ENCODE measurements at places on chromosomes 13 and 19. TPM values are rescaled to one million over a fixed set of nuclear protein-coding genes. Genes with fewer than 3 reads are reported as not detected.

DNA sequence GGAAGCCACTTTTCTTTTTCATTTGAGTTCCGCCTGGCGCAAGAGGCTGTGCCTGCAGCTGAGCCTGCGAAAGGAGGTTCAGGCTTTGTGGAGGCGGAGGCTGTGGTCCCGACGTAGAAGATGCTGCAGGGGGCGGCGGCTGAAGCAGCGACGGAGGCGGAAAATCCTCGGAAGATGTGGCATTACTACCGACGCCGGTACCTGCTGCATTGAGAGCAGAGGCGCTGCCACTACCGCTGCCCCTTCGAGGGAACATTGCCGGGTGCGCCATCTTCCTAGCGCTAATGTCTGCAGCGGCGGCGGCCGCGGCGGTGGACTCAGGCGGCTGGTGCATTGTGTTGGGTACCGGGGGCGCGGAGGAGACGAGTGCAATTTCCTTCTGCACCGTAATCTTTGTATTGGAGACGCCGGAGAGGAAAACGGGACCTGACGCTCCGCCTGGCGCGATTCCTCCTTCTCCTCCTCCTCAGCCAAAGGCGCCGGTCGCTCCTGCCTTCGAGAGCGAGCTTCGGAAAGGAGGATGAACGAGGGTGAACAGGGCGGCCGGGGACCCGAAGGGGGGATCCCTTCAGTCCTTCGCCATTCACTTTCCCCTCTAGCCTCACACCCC, at the start of gene TSC22D1:
TSS of gene TSC22D1 (minus strand) at position 590 of the 610 bp plus-strand sequence. CDS start at position 334, 256 bp downstream.
- H3K4me3 ChIP-seq = peak within 1 kb of the TSS; percentile 92
- H3K27ac ChIP-seq = peak within 1 kb of the TSS; percentile 88
- H3K4me1 ChIP-seq = peaks cover 40% of the 10 kb centered on the region
- peaks cover 12% of the 10 kb centered on the region for H3K36me3 ChIP-seq
- DNase-seq = peak; percentile 23

- H3K36me3 ChIP-seq = no peaks in the 10 kb centered on the region
- H3K27ac ChIP-seq = no peak overlapping the region
- no peak for DNase-seq
- peaks cover 28% of the 10 kb centered on the region for H3K27me3 ChIP-seq
Measured at GRCh38 chr19:14063105-14063504, 1.2 kb upstream of the PALM3 start.

GRCh38 chr13:37076818-37077217, 17.3 kb upstream of the SUPT20H start:
- DNase-seq = no peak
- H3K36me3 ChIP-seq = no peaks in the 10 kb centered on the region
- H3K27me3 ChIP-seq = peaks cover 13% of the 10 kb centered on the region
- H3K4me3 ChIP-seq = no peak overlapping the region
- H3K27ac ChIP-seq = no peak overlapping the region
- no peaks in the 10 kb centered on the region for H3K4me1 ChIP-seq

GRCh38 chr13:37070145-37070695, 10.7 kb upstream of the SUPT20H start:
- H3K27me3 ChIP-seq = peaks cover 10% of the 10 kb centered on the region
- no peaks in the 10 kb centered on the region for H3K36me3 ChIP-seq
- H3K27ac ChIP-seq = no peak overlapping the region
- no peak overlapping the region for H3K4me3 ChIP-seq
- H3K4me1 ChIP-seq = no peaks in the 10 kb centered on the region

GRCh38 chr13:94706101-94706842, 6.1 kb downstream of the SOX21 start:
- H3K4me3 ChIP-seq = no peak overlapping the region
- peaks cover 10% of the 10 kb centered on the region for H3K4me1 ChIP-seq
- no peak for DNase-seq
- peak overlapping the region; percentile 49 for H3K27ac ChIP-seq
- peaks cover 87% of the 10 kb centered on the region for H3K27me3 ChIP-seq

DNA sequence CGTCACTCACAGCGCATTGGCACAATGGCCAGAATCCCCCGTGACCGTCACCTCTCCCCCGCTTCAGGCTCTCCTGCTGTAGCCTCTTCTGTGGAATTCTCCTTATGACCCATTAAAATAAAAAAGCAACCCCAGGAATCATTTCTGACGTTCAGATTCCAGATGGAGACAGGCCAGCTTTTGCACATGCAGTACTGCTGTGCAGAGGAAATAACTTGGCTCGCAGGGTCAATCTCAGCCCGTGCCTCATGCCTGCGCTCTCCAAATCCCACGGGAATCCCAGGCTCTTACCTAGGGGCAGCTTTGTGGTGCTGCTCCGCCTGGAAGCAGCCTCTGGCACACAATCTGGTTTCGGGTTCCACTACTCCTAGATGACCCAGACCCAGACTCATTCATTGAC, 32.7 kb upstream of the SOX1 start:
- no peak overlapping the region for H3K27ac ChIP-seq
- no peaks in the 10 kb centered on the region for H3K4me1 ChIP-seq
- no peak for DNase-seq
- H3K36me3 ChIP-seq = no peaks in the 10 kb centered on the region

DNA sequence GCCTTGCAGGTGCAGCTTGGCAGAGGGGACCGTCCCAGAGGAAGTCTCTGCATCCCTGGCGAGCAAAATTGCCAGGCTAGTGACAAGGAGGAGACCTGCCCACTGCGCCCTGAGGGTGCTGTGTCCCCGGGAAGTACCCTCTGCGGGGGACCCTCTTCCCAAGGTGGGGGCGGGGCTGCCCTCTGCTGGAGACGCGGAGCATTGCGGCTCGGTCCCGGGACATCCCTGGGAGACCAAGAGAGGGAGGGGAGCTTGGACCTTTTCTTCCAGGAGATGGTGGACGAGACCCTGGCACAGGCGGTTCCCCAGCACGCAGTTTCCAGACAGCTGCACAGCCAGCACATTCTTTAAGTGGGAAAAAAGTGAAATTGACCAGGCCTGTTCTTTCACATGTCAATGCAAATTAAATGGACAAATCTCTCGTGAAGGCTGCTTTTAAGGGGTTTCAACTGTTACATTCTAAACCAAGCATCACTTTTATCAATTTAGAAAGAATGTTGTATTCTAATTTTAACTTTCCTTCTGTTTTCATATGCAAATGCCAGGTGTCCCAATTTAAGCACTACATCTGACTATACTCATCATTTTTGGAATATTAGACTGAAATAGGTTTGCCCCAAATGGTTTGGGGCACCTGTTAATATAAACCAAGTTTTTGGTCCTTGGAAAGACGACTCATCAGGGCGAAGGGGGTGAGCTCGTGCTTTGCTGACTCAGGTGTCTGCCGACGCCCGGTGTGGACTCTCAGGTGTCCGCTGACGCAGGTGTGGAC, 60.7 kb downstream of the MCF2L start:
- peaks cover 2% of the 10 kb centered on the region for H3K27me3 ChIP-seq
- no peak for DNase-seq
- H3K36me3 ChIP-seq = no peaks in the 10 kb centered on the region
- H3K4me3 ChIP-seq = no peak overlapping the region
- H3K27ac ChIP-seq = no peak overlapping the region

The KLK10 gene
- not detected for total RNA-seq

The GAPDHS gene
- not detected for total RNA-seq

The TMEM150B gene
- 0.71 TPM for total RNA-seq

- no peak overlapping the region for H3K27ac ChIP-seq
- peaks cover 16% of the 10 kb centered on the region for H3K4me1 ChIP-seq
- DNase-seq = no peak
Measured at GRCh38 chr19:10583036-10583776, 3.9 kb downstream of the AP1M2 start.

The LYPD5 gene
- 0.29 TPM for total RNA-seq

The PET100 gene
- total RNA-seq = 93.4 TPM

DNA sequence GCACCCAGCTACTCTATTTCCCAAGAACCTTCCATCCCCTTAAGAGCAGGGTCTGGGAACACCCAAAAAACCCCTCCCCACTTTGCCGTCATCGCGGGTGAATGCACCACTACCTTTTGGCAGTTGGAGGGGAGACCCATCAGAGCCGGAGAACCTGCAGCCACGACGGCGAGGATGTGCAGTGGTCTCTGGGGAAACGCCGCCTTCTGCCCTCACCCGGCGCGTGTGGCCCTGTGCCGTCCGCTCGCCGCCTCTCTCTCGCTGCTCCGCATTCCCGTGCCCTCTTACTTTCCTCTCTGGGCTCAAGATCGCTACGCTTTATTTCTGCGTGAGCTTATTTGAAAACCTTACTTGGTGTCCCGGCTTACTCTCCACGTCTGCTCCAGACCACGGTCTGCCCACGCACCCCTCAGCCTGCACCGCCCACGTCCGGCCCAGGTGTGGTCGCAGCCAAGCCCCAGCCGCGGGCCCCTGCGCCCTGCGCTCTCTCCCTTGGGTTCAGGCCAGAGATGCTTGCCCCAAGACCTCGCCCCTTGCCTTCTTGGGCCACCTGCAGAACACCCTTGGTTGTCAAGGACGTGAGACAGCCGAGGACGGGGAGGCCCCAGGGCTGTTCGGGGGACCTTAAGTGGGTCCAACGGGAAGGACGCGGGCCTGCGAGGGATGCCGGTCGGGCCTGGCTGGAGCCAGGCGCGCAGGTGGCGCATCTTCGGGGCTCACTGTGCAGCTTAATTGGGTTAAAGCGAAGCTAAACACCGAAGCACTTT, 2.0 kb upstream of the MAB21L1 start:
- H3K4me1 ChIP-seq = peaks cover 30% of the 10 kb centered on the region
- H3K27ac ChIP-seq = no peak overlapping the region
- H3K36me3 ChIP-seq = peaks cover 4% of the 10 kb centered on the region

- H3K4me1 ChIP-seq = no peaks in the 10 kb centered on the region
- no peak overlapping the region for H3K4me3 ChIP-seq
- no peaks in the 10 kb centered on the region for H3K36me3 ChIP-seq
Measured at GRCh38 chr19:5313307-5313706, 27.3 kb downstream of the PTPRS start.

- H3K4me1 ChIP-seq = no peaks in the 10 kb centered on the region
- no peak overlapping the region for H3K4me3 ChIP-seq
- peaks cover 1% of the 10 kb centered on the region for H3K27me3 ChIP-seq
- H3K27ac ChIP-seq = no peak overlapping the region
- DNase-seq = peak; percentile 34
Measured at GRCh38 chr19:52237771-52238400, 31.5 kb upstream of the ZNF766 start.

- H3K4me1 ChIP-seq = no peaks in the 10 kb centered on the region
- no peak for DNase-seq
- no peak overlapping the region for H3K4me3 ChIP-seq
- H3K36me3 ChIP-seq = peaks cover 24% of the 10 kb centered on the region
- H3K27ac ChIP-seq = no peak overlapping the region
- no peaks in the 10 kb centered on the region for H3K27me3 ChIP-seq
Measured at GRCh38 chr13:52428295-52428694, 22.1 kb downstream of the VPS36 start.

The AMER2 gene
- not detected for total RNA-seq

GRCh38 chr19:44807162-44807561, 1.7 kb upstream of the BCAM start:
- no peak overlapping the region for H3K27ac ChIP-seq
- peaks cover 28% of the 10 kb centered on the region for H3K27me3 ChIP-seq

GRCh38 chr19:35257113-35257461, 8.3 kb downstream of the LSR start:
- no peaks in the 10 kb centered on the region for H3K36me3 ChIP-seq
- H3K27me3 ChIP-seq = no peaks in the 10 kb centered on the region
- no peaks in the 10 kb centered on the region for H3K4me1 ChIP-seq
- no peak overlapping the region for H3K4me3 ChIP-seq
- DNase-seq = no peak
- H3K27ac ChIP-seq = no peak overlapping the region

DNA sequence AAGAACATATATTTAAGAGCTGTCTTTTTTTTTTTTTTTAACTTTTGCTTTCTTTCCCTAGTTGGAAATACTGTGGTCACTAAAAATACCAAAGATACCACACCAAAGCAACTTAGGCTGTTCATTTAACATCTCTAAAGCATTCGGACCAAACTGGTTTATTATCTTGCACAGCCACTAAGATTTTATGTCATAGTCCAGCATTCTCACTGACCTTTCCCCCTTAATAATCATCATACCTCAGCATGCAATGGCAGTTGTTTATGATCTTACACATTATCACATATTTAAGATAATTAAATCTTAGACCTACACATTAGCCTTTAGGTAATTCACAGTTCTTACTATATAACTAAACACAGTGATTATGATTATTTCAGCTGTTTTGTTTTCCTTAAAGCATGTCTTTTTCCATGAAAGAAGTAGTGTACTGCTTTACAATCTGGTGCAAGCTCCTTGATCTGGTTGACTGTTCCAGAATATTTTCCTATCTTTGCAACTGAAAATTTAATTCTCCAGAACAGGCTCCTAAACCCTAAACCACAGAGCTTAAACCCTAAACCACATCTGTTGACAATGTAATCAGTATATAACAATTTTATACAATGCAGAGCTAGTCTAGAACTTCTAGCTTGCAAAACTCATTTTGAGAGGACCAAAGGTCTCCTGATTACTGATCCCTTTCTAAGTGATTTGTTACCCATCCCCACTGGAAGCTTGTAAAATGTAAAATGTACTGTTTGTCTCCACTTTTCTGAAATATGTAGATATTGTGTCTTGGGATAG, 74.2 kb downstream of the CDK8 start:
- H3K4me3 ChIP-seq = no peak overlapping the region
- no peaks in the 10 kb centered on the region for H3K27me3 ChIP-seq
- DNase-seq = no peak
- no peak overlapping the region for H3K27ac ChIP-seq

The ZNF649 gene
- 12.3 TPM for total RNA-seq

DNA sequence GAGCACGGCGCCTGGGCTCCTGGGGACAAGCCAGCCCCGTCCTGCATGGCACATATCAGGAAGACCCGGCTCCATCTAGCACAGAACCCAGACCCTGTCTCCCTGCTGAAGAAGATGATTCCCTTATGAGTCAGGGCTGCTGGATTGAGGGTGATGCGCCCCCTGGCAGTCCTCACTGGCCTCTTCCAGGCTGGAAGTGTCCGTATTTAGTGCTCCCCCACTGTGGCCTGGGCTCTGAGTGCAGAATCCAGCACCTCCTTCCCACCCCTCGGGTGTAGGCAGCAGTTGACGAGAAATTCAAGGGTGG, 14.9 kb downstream of the COMP start:
- DNase-seq = no peak
- H3K4me3 ChIP-seq = no peak overlapping the region
- H3K27me3 ChIP-seq = peaks cover 3% of the 10 kb centered on the region
- no peaks in the 10 kb centered on the region for H3K4me1 ChIP-seq

DNA sequence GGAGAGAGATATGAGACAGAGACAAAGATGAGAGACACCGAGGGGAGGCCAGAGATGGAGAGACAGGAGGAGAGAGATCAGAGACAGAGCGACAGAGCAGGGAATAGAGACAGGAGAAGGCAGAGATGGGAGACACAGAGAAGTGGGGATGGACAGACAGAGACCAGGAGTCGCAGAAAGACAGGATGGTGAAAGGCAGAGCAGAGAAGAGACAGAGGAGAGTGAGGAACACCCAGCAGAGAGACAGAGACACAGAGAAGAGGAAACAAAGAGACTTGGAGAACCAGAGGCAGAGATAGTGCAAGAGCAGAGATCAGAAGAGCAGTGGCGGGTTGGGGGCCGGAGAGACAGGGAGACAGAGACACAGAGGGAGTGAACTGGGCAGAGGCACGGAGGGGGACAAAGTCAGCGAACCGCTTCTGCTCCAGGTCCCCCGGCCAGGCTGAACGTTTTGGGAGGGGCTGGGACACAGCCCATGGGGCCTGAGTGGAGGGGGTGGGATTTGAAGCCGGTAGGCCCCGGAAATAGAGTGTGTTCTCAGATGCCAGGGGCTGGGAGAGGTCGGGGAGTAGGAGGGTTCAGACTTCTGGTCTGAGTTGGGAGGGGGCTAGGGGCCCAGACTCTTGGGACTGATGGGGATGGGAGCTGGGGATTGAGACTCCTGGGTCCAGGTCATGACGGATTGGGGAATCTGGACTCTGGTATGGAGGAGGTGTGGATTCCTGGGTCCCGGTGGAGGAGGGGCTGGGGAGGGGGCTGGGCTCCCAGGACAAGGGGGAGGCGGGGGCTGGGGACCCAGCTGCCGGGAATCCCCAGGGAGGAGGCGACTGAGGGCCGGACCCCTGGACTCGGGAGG, 654 bp downstream of the ZNF579 start:
- no peak for DNase-seq
- peak overlapping the region; percentile 91 for H3K4me3 ChIP-seq
- peaks cover 6% of the 10 kb centered on the region for H3K27me3 ChIP-seq

The MARK4 gene
- 27.1 TPM for total RNA-seq
